Testis (tissue), 5 donors: ENCODE measurements at places on chromosomes 5 and 9. TPM values are rescaled to one million over a fixed set of nuclear protein-coding genes. Genes with fewer than 3 reads are reported as not detected.
A peak's percentile ranks its signal among the peaks of the same experiment; 100 is the strongest.

DNA sequence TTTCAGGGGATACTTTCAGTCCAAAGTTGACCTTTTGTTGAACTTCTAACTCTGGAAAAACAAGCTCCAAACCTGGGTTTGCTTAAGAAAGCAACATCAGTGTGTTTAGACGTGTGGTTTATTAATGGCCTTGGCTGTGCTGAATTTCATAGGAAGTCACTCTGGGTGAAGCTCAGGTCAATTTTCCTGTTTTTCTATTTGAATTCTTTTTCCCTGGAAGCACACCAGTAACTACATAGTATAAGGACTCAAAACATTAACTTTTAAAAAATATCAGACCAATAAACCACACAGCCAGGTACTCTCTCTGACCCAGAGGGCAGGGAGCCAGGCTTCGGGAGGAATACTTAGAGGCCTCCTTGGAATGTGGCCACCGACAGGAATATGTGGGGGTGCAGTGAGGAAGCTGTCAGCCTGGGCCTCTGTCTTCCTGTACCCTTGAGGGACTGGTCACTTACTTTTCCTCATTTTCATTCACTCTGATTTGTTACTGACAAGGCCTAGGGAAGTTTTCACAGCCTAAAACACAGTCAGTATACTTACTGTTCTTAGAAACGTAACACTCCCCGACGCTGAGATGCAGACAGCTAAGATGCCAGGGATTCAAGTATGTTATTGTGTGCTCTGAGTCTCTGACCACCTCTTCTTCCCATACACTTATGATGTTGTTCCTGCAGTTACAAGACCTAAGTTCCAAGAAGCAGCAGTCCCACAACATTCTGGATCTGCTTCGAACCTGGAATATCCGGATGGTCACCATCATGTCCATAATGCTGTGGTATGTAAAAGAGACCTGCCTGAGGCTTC is 18.9 kb downstream of the SLC22A5 start:
- no peak overlapping the region for H3K27ac ChIP-seq
- H3K36me3 ChIP-seq = no peaks in the 10 kb centered on the region
- H3K27me3 ChIP-seq = no peaks in the 10 kb centered on the region

- no peak overlapping the region for H3K27ac ChIP-seq
- DNase-seq = no peak
- no peaks in the 10 kb centered on the region for H3K36me3 ChIP-seq
- H3K27me3 ChIP-seq = no peaks in the 10 kb centered on the region
- H3K4me3 ChIP-seq = no peak overlapping the region
Observed at GRCh38 chr9:81682797-81683196, 6.5 kb downstream of the TLE1 start.

The SPINK7 gene
- not detected for total RNA-seq

DNA sequence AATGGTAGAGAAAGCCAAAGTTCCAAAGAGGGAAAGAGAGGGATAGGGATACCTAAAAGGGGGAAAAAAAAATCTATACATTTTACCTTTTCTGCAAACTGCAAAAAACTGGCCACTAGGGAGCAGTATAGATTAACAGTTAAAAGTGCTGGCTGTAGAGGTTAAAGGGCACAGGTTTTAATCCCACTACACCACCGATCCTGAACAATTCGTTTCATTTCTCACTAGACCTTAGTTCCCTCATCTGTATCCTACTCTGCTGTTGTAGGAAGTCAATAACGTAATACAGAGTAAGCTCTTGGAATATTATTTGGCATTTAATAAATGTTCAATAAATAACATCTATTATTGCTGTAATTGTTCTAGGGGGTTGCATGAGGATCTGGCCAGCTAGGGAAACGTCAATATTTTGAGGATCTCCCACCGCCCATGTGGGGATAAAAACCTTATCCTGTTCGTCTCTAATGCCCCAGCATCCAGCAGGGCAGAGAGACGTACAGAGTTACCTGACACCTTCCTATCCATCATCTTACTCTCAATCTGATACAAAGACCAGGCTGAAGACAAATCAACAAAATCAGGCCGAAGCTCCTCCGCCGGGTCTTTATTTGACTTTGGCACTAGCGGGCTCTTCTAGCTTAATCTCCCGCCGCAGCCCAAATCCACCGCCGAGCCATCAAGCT is 757 bp downstream of the CDC26 start:
- H3K36me3 ChIP-seq = peaks cover 4% of the 10 kb centered on the region
- peak; percentile 22 for DNase-seq
- peak overlapping the region; percentile 82 for H3K4me3 ChIP-seq

GRCh38 chr5:130555429-130555828 is 609.6 kb downstream of the HINT1 start:
- H3K27ac ChIP-seq = no peak overlapping the region
- no peaks in the 10 kb centered on the region for H3K36me3 ChIP-seq
- no peaks in the 10 kb centered on the region for H3K27me3 ChIP-seq
- H3K4me3 ChIP-seq = no peak overlapping the region

- H3K4me1 ChIP-seq = no peaks in the 10 kb centered on the region
- no peak overlapping the region for H3K4me3 ChIP-seq
- H3K36me3 ChIP-seq = no peaks in the 10 kb centered on the region
- DNase-seq = no peak
- H3K27ac ChIP-seq = no peak overlapping the region
- no peaks in the 10 kb centered on the region for H3K27me3 ChIP-seq
Observed at GRCh38 chr5:168699002-168699401, 119.8 kb upstream of the PANK3 start.

- H3K27ac ChIP-seq = peak overlapping the region; percentile 17
- peaks cover 10% of the 10 kb centered on the region for H3K4me1 ChIP-seq
- DNase-seq = no peak
- H3K27me3 ChIP-seq = no peaks in the 10 kb centered on the region
- no peaks in the 10 kb centered on the region for H3K36me3 ChIP-seq
- H3K4me3 ChIP-seq = no peak overlapping the region
Observed at GRCh38 chr9:84671586-84672521, 2.3 kb downstream of the NTRK2 start.

DNA sequence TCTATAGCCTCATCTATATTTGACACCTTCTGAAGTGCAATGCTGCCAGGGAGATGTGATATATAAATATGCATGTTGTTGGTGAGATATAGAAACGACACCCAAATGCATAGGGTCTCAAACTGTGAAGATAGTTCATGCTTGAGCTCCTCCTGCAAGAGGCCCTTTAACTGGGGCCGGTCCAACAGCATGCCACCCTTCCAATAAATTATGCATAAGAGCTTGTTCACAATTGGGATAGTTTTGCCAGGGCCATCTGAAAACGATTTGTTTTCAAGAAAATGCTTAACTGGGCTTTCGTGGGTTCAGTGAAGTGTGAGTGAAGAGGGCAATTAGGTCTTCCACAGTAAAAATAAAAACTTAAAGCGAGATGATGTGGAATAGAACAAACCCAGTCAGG is 424.2 kb upstream of the WWC1 start:
- no peak overlapping the region for H3K27ac ChIP-seq
- H3K36me3 ChIP-seq = no peaks in the 10 kb centered on the region
- H3K4me3 ChIP-seq = no peak overlapping the region
- DNase-seq = no peak
- H3K4me1 ChIP-seq = no peaks in the 10 kb centered on the region
- H3K27me3 ChIP-seq = no peaks in the 10 kb centered on the region

DNA sequence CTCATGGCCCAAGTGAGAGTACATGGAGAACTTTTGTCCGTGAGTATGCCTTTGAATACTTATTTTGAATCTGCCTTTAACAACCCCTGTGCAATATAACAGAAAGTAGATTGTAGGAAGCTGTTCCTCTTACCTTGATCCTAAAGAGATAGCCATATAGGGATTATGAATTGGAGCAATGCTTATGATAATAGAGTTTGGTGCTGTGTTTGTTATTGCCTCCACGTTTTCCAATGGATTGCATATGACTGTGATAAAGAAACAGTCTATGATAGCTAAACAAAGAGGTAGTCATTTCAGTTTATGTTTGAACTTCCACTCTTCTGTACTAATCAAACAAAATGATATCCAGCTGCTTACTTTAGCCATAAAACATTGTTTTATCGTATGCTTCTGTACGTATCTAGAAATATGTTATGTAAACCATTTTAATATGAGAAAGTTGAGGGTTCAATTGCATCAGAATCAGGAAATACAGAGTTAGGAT is 199.6 kb upstream of the RGMB start:
- H3K27me3 ChIP-seq = no peaks in the 10 kb centered on the region
- DNase-seq = no peak
- no peaks in the 10 kb centered on the region for H3K36me3 ChIP-seq

DNA sequence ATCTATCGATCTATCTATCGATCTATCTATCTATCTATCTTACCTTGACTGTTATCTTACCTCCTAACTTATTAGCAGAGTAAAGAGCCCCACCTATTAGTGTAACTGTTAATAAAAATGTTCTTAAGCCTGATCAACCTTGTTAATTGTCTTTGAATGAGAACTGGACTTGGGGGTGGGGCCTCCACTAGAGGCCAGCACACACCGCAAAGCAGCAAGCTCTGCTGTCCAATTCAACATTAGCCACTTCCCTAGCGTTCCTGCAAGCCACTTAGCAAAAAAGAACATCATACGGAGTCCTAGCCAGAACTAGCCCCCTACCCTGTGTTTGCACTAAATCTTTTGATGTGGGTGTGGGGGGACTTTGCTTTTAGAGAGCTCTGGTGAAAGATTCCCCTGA is 515.8 kb downstream of the KDM4C start:
- H3K27me3 ChIP-seq = no peaks in the 10 kb centered on the region
- no peak for DNase-seq
- H3K36me3 ChIP-seq = no peaks in the 10 kb centered on the region
- no peaks in the 10 kb centered on the region for H3K4me1 ChIP-seq

The ENHO gene
- 31.2 TPM for total RNA-seq

DNA sequence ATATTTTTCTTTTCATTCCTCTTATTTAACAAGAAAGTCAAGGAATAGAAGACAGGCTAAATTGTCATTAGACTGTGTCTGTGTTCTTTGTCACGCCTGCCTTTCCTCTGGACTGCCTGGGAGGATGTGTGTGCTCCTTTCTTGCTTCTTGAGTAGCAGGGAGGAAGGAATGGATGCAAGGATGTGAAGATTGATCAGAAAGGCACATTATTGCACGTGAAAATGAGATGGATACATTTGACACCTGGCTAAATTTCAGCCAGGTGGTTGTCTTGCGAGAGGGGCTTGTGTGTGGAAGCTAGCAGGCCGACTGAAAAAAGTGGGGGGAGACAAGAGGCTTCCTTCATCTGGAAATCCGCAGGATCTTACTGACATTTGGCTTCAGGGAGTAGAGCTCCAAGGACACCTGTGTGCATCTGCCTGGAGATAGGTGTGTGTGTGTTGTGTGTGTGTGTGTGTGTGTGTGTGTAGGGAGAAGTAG is 200.1 kb downstream of the MEF2C start:
- no peak for DNase-seq
- peaks cover 4% of the 10 kb centered on the region for H3K4me1 ChIP-seq
- H3K36me3 ChIP-seq = no peaks in the 10 kb centered on the region
